Mucosa of descending colon (tissue), 3 donors: ENCODE measurements at places on chromosomes 12 and 14.

DNA sequence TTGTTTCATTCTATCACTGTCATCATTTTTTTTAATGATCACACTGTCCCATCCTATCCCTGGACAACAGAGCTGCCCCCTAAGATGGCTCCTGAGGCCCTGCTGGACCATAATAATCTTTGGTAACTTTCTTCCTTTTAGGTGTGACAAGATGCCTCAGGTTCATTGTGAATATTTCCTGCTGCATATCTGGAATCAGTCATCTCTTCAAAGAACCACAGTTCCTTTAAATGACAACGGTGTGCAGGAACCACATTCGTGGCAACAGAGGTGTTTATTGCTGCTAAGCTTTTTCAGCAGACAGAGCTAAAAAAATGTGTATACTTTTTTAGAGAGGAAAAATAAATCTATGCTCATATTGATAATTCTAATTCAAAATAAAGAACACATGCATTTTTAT is 312.9 kb downstream of the MED13L start:
- no peak for DNase-seq

GRCh38 chr14:105748204-105748578 is 221.8 kb downstream of the TMEM121 start:
- DNase-seq, result no peak

DNA sequence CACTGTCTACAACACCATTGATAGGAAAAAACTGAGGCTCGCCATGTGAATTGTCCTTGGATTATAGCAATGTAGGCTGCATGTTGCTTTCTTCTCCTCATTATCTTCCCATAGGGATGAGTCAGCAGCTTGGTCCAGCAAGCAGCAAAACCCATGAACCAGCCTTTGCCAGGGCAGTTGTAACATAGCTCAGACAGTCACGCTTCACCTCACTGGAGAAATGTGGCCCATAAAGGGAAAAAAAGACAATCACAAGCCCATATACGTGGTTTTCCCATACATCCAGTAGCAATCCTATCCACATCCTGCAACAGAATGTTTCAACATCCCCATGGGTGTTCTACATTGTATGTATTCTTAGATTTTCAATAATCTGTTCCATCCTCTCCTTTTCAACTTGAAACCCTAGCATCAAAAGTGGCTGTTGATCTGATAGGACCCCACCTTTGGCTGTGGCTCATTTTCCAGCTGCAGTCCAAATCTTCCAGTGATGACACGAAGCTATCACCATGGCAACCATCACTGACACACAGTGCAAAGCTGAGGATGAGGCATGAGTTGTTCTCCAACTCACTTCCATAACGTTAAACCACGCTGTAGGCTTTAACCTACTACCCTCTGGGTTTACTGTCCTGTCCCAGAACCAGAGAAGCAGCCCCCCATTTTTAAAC is 34.0 kb downstream of the GRIN2B start:
- DNase-seq, result no peak

DNA sequence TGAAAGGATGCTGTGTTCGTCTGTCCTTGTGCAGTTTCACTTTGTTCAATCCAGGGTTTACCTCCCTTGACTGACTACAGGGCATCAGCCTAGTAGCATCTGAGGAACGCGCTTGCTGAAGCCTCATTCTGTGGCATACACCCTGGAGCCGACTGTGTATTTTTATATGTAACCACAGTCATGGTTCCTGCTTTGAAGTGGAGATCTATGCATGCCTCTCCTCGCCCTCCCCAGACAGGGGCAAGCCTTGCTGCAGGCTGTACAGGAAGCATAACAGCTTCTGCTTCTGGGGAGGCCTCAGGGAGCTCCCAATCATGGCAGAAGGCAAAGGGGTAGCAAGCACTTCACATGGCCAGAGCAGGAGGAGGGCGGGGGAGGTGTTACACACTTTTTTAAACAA is 262.1 kb downstream of the BCL11B start:
- no peak for DNase-seq

DNA sequence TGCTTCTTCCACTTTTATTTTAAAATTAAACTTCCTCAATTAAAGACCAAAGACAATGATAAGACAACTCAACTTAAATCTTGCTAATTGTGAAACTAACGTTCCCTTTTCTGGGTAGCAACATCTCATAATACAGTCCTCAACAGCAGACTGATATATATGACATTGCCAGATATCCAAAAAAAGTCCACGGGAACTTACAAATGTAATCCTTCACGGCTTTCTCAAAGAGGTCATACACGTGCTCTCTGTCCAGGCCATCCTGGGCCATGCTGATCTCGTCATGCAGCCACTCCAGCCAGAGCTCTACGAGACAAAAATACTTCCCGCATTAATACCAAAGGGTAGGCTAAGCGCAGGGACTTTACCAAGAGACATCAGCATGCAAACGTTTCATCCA is 13.3 kb downstream of the SART3 start:
- DNase-seq, result no peak

DNA sequence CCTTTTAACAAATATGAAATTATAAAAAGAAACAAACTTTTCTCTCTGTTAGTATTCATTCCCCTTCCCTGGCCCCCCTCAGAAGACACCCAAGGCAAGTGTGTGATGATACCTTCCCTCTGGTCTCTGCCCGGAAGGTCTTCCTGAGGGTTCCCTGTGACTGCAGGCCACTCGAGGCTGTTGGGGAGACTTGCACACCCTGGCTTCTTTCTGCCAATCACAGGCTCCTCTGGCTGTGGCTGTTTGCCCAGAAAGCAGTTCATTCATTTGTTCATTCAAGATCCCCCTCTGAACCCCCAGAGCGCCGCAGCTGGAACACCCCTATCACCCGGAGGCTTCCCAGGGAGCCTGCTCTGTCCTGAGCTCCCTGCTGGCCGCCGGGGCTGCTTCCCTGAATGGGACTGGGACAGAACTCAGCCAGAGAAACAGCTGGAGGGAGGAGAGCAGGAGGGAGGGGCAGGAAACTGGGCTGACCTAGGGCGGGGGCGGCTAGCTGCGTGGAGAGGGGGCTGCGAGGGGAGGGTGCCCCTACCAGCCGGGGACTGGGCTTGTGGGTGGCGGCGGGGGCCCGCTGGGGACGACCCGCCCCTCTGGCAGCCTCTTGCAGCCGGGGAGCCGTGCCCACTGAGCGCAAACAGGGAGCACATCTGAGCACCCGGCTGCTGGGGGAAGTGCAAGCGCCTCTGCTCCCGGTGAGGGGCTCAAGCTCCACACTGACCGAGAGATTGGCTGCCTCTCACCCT is at the start of gene CMKLR1:
TSS of gene CMKLR1 (minus strand) at position 397 of the 743 bp plus-strand sequence. CDS start 45,720 bp downstream, outside the sequence.
- no peak for DNase-seq

GRCh38 chr14:88911809-88912208 is 87.4 kb downstream of the TTC8 start:
- no peak for DNase-seq

DNA sequence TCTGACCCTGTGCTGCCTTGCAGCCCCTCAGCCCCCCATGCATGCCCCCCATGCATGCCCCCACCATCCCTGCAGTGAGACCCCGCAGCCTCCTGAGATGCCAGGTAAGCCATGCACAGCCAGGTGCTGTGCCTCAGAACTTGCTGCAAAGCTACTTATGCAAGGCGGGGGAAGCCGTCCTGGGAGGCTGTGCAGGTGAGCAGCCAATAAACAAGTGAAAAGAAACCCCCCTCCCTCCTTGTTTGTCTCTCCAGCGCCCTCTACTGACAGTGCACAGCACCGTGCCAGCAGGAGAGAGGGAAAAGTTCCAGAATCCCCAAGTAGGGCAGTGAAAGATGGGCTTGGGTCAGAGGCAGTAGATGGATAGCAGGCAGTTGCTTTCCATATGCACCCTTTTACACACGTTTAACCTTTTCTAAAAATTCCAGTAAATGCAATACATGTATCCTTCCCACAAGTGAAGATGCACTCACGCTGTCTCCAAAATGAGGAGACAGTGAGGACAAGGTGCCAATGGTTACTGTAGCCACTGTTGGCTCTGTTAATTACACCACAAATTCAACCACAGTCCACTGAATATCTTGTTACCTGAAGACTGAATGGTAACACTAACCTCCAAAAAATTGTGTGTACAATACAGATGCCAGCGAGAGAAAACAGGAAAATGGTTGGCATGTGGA is 18.0 kb downstream of the TNFAIP2 start:
- DNase-seq, result peak; percentile 69

DNA sequence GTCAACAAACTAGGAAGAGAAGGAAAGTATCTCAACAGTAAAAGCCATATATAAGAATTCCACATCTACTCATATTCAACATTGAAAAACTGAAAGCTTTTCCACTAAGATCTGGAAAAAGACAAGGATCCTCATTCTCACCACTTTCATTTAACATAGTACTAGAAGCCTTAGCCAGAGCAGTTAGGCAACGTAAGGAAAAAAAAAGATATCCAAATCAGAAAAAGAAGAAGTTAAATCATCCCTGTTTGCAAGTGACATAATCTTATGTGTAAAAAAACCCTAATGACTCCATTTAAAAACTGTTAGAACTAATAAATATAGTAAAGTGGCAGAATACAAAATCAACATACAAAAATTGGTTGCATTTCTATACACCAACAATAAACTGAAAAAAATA is 426.2 kb downstream of the BCAT1 start:
- DNase-seq, result no peak

GRCh38 chr14:75510547-75510946 is 11.7 kb upstream of the BATF start:
- no peak for DNase-seq

- DNase-seq, result no peak
These were observed 162.0 kb downstream of the SAMD4A start for GRCh38 chr14:54728700-54729527.

DNA sequence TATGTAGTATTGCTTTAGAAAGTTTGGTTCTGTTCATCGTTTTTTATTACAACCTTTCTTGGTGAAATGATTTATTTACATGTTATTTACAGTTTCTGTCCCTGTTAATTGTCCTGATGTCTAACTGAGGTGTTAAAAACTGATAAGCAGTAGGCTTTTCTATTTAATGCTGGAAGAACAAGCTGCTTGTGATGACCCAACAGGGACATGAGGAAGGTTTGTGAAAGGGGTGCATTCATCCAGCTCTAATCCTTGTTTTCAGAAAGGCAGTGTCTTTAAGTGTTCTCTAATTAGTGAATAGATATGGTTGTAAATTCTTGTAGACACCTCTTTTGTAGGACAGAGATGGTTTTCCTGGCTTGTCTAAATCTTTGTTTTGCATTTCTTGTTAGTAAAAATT is 191.4 kb downstream of the FOXA1 start:
- DNase-seq, result no peak

- no peak for DNase-seq
These were observed 22.4 kb downstream of the MAPK1IP1L start for GRCh38 chr14:55073856-55074255.

- DNase-seq, result no peak
These were observed 92.6 kb downstream of the DNAI7 start for GRCh38 chr12:25102402-25102801.

DNA sequence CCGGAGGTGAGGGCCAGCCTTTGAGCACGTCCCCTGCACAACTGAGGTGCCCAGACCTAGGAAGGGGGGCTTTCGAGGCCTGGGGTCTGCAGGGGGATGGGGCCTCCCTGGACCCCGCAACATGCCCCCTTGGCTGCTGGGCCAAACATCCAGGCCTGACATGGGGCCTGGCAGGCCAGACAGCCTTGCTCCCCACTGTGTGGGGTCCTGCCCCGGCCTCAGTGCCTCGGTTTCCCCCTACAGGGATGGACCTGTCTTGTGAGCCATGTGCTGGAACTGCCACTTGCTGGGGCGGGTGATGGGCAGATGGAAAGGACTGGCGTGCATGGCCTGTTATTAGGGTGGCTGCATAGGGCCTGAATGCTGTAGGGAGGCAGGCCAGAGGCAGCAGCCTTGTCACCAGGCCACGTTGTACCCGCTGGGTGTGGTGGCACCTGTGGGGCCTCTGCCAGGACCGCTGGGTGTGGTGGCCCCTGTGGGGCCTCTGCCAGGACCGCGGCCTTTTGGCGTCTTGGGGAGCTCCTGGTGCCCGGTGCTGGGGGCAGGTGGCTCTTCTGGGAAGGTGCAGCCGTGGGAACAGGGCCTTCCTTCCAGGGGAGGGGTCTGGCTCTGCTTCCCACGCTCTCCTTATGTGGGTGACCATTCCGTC is 20.4 kb downstream of the ASPG start:
- DNase-seq, result peak; percentile 30

DNA sequence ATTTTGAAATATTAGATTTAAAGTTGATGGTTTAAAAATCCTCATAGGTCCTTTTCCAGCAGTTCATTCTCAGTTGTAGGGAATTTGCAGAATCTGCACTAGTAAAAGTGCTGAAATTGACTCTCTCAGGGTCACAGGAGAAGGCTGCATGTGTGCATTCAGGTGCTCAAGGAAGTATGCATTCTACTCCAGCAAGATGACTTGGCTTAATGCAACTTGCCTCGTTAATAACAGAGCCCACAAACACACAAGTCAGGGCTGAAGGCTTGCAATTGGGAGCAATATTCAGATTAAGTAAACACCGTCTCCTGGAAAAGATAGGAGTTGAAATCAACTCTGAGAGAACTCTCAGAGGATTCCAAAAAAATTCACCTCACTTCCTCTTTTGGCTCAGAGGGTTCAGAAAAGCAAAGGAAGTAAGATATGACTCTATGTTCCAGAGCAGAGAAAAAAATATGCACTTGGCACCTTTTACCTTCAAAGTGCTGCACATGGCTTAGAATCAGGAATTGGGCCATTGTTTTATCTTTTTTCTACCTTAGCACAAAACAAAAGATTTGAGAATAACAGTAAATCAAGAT is 406.3 kb upstream of the DCN start:
- DNase-seq, result no peak

DNA sequence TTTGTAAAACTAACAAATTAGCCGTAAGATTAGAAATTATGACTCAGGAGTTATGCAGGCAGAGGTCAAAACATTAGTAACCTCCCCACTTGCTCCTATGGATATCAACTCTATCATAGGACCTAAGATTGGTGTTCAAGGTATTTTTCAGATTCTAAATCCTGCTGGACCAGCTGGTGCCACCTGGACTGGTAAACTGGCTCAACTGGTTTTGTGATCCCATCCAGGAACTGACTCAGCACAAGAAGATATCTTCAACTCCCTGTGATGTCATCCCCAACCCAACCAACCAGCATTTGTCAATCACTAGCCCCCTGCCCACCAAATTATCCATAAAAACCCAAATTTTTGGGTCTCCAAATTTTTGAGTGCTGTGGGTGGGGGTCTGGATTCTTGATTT is 98.1 kb upstream of the OR4E1 start:
- peak; percentile 21 for DNase-seq

- no peak for DNase-seq
These were observed 425.9 kb downstream of the FSCB start for GRCh38 chr14:44081146-44081545.

GRCh38 chr14:57660208-57660607 is 166.6 kb upstream of the CCDC198 start:
- no peak for DNase-seq

DNA sequence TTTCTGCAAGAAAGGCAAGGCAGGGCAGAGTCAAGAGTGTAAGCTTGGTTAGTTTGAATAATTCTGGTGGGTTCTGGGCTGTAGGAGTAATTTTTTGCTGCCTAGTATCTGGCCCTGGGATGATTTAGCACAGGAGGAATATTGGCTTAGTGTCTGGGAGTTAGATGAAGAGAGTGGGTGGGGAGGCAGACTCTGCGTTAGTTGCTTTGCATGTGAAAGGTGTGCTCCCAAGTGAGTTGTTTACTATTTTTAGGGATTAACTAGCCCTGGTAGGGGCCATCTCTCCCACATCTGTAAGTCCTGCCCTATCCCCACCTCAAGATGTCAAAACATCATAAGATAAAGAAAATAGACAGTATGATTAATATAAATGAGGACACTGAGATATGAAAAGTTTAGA is 249.7 kb downstream of the LRIG3 start:
- no peak for DNase-seq

GRCh38 chr12:53105256-53105655 is 2.0 kb downstream of the SOAT2 start:
- DNase-seq, result no peak
